Lung microvascular endothelial cell (primary cell): ENCODE measurements at places on chromosomes 2 and 18. TPM values are rescaled to one million over a fixed set of nuclear protein-coding genes. Genes with fewer than 3 reads are reported as not detected.

TEKT4 gene
- not detected in 2 replicates for total RNA-seq

YPEL5 gene
- total RNA-seq, result 83.0 and 101 TPM in 2 replicates

DSC2 gene
- total RNA-seq, result under 0.01 TPM in 2 replicates

GREB1L gene
- 2.0 and 3.1 TPM in 2 replicates for total RNA-seq

GRCh38 chr2:15809404-15809803 is 130.9 kb upstream of the MYCN start:
- no peak for DNase-seq

GRCh38 chr2:147438882-147439281 is 405.9 kb upstream of the ACVR2A start:
- DNase-seq, result no peak

- DNase-seq, result no peak
These were observed 32.1 kb downstream of the PSMD1 start for GRCh38 chr2:231088754-231089153.

GRCh38 chr2:187078297-187078696 is 229.3 kb upstream of the ZSWIM2 start:
- peak; percentile 14 for DNase-seq

GRCh38 chr2:64062840-64063239 is 43.6 kb upstream of the VPS54 start:
- DNase-seq, result peak; percentile 4

GRCh38 chr2:3000968-3001367 is 376.6 kb downstream of the EIPR1 start:
- no peak for DNase-seq

- peak; percentile 66 for DNase-seq
These were observed 993 bp downstream of the RBMS1 start for GRCh38 chr2:160492401-160493226.

DNA sequence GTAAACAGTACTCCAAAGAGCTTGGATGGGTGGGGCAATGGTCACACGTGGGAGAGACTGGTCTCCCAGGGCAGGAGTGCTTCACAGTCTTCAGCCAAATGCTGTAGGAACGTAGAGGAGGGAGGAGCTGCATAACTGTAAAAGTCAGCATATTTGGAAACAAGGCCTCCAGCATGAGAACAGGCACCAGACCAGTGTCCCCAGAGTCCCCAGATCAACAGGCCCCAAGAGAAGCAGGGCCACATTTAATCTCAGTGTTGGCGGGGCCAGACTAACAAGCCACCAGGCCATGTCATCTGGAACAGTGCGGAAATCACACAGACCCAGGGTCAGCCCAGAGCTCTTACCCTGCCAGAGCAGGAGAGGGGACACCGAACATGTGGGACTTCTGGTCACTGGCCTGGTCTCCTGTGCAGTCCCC is 63.2 kb downstream of the ADCY3 start:
- no peak for DNase-seq

- no peak for DNase-seq
These were observed 6.1 kb upstream of the TMEM185B start for GRCh38 chr2:120229341-120229740.

GRCh38 chr2:64643838-64644457 is 9.8 kb downstream of the SERTAD2 start:
- DNase-seq, result no peak

DNA sequence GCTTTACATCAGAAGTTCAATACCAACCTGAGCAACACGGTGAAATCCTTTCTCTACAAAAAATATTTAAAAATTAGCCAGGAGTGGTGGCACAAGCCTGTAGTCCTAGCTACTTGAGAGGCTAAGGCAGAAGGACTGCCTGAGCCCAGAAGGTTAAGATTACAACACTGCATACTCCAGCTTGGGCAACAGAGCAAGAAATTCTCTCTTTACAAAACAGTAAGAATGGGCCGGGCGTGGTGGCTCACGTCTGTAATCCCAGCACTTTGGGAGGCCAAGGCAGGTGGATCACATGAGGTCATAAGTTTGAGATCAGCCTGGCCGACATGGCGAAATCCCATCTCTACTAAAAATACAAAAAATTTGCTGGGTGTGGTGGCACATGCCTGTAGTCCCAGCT is 113.2 kb downstream of the USP34 start:
- no peak for DNase-seq

DNA sequence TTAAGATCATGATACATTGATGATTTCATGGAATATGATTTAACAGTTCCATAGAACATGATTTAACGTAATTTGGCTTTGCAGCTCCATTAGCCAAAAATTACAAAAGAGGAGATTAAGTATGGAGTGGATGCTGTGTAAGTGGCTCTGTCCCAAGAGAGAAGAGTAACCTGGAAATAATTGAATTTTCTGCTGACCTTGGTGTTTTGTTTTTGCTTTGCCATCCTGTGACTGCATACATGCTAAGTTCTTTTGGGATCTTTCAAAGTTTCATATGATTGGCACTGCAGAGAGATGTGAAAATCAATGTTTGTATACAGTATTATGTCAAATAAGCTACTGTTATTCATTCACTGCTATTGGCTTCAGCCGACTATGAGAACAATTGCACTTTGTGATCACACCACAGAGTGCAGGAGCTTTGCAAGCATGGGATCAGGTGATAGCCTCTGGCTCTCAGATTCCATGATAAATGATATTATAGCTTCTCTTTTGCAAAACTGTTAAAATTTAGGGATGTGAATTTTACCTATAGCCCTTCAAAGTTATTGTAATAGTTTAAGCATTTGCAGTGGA is 46.1 kb upstream of the TMEM87B start:
- DNase-seq, result no peak

DNA sequence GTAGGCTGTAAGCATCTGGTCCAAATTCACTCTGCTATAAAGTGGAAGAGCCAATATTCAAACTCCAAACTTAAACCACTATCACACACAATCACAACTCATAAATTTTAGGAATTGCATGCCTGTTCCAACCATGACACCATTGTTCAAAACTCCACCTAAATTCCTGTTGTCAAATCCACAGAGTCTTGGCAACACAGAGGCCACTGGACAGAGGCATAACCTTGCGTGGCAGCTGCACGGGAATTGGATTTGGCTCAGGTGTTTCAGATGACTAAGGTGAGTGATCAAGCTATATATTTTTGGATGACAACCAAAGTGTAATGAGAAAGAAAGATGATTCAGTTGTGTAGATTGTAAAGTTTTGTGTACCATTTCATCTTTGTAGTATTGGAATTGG is 422.7 kb upstream of the TNP1 start:
- DNase-seq, result no peak

- DNase-seq, result no peak
These were observed 144.5 kb downstream of the ANTXR1 start for GRCh38 chr2:69157441-69157840.

DNA sequence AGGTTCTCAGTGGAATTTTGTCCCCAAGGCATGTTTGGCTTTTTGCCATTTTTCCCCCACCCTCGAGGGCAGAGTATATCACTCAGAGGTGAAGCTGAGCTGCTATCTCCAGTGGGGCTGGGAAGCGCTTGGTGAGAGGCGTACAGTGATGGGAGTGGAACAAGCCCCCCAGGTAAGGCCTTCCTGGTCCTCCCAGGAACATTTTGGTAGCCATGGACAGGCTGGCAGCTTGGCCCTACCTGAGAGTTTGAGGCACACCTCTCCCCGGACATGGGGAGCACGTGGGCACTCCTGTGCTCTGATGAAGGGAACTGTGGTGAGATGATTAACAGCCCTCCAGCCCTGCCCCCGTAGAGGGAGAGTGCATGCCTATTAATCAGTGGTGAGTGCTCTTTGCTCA is 99.3 kb downstream of the C1QL2 start:
- DNase-seq, result no peak

DNA sequence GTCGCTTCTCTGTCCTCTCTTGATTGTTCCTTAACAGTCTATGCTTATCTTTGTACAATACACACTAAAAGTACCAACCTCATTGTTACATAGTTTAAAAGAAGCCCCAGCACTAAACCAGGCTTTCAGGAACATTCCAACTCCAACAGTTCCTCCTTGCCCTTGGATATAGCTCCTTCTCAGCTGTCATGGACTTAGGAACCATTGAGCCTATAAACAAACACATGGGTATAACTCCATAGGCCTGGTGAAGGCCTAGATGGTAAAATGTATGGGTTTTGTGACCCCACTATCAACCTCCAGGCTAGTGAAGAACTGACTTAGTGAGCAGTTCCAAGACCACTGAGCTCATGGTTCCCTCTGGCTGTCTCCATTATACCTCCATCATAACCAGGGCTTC is 74.8 kb upstream of the SLC39A10 start:
- no peak for DNase-seq

- no peak for DNase-seq
These were observed 8.8 kb downstream of the GPR55 start for GRCh38 chr2:230916218-230916617.

DNA sequence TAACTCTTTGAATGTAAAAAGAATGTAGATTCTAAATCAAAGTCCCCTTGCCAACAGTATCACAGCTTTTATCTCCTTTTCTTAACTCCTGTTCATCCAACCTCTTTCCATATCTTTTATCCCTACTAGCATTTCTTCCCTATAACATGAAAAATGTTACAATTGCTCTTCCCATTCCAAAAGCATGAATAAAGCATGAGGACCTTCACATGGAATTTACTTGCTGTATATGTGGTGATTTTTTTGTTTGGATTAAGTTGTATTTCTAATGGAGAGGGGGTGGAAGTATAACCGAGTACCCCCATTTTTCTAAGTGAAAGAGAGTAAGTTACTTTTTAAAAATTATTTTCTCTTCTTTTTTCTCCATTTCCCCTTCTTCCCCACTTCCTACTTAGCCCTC is 94.9 kb upstream of the RBBP8 start:
- DNase-seq, result no peak
